ENCODE measurements at places on chromosomes 7 and 10. TPM values are rescaled to one million over a fixed set of nuclear protein-coding genes. Genes with fewer than 3 reads are reported as not detected.

DNA sequence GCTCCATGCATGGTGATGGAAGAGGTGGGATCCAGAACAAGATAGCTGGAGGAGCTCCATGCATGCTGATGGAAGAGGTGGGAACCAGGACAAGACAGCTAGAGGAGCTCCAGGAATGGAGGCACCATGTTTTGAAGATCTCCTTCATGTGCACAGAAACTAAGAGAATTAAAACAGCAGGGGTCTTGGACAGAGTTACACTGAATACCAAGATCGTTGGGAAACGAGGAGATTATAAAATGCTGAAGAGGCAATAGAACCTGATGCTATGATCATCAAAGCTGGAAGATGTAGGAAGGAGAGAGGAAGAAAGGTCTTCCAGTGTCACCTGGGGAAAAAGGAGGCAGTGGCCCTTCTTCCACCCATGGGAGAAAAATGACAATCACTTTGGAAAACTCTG, 193.6 kb upstream of the PFKP start:
- no peak for DNase-seq

DNA sequence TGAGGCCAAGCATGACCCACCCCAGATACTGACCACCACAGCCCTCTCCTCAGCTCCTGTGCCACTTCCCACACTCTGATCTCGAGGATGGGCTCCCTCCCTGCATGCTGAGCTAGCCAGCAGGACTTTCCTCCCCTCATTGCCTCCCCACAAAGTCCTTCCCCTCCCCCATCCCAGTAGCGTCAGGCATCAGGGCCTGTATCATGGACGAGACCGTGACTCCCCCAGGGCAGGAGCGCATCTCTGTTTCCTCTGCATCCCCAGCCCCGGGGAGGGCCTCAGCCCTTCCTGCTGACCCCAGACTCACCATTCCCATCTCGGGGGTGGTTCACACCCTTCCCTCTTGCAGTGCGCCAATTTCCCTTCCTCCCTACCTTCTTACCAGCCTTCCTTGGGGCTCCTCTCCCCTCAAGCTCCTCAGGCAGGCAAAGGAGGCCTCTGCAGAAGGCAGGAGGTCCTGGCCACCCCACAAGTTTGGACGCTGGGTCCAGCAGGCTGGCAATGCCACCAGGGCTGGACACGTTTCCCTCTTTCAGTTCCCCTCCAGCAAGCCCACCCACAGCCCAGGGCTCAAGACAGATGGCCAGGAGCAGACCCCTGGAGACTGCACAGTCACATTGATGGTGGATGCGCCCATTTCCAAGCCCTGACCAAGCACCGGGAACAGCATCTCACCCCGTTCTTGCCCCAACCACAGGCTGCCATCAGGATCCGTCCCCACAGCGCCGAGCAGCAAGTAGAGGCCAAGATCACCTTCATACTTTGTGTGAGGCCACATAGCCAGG, 36.5 kb downstream of the GRID1 start:
- no peak for DNase-seq

GRCh38 chr7:43485580-43485979, 97.3 kb upstream of the STK17A start:
- DNase-seq: no peak

- no peak for DNase-seq
Observed at GRCh38 chr10:121614613-121615434, 16.6 kb upstream of the FGFR2 start.

DNA sequence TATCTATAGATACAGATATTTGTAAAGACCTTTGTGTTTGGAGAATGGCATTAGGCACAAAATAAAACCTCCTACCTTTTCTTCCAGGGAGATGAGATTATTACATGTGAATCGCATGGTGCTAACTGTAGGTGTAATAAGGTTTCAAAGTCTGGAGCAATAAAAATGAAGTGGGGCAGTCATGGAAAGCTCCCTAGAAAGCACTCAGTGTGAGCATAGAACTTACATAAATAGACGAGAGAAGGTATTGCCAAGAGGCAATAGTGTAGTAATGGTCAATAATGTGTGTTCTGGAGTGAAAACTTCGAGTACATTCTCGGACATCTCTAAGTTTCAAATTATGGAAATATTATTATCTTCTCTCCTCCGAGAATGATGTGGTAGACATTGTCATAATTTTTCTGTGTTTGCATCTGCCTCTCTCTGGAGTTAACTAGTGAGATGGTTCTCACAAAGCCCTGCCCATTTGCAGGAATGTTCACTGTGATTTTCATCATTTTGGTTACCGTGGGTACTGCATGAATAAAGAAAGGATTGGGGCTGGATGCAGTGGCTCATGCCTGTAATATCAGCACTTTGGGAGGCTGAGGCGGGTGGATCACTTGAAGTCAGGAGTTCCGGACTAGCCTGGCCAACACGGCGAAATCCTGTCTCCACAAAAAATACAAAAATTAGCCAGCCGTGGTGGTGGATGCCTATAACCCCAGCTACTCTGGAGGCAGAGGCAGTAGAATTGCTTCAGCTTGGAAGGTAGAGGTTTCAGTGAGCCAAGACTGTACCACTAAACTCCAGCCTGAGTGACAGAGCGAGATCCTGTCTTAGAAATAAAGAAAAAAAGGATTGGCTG, 10.6 kb downstream of the VIM start:
- DNase-seq: no peak

GRCh38 chr7:5429857-5430611, 6.4 kb upstream of the TNRC18 start:
- DNase-seq: no peak

- no peak for DNase-seq
Observed at GRCh38 chr7:108860615-108861014, 290.9 kb downstream of the DNAJB9 start.

The CALML5 gene
- polyA plus RNA-seq: not detected

The PAX4 gene
- not detected for polyA plus RNA-seq
